Cardiac muscle cell (in vitro differentiated cells and primary cell): ENCODE measurements at places on chromosomes 7 and 10. TPM values are rescaled to one million over a fixed set of nuclear protein-coding genes. Genes with fewer than 3 reads are reported as not detected.

GRCh38 chr10:74937266-74937856, 111.0 kb downstream of the KAT6B start:
- no peaks in the 10 kb centered on the region for H3K36me3 ChIP-seq
- no peak overlapping the region for H3K4me3 ChIP-seq
- peaks cover 8% of the 10 kb centered on the region for H3K4me1 ChIP-seq
- H3K27ac ChIP-seq = no peak overlapping the region
- no peak for DNase-seq
- H3K27me3 ChIP-seq = no peaks in the 10 kb centered on the region

DNA sequence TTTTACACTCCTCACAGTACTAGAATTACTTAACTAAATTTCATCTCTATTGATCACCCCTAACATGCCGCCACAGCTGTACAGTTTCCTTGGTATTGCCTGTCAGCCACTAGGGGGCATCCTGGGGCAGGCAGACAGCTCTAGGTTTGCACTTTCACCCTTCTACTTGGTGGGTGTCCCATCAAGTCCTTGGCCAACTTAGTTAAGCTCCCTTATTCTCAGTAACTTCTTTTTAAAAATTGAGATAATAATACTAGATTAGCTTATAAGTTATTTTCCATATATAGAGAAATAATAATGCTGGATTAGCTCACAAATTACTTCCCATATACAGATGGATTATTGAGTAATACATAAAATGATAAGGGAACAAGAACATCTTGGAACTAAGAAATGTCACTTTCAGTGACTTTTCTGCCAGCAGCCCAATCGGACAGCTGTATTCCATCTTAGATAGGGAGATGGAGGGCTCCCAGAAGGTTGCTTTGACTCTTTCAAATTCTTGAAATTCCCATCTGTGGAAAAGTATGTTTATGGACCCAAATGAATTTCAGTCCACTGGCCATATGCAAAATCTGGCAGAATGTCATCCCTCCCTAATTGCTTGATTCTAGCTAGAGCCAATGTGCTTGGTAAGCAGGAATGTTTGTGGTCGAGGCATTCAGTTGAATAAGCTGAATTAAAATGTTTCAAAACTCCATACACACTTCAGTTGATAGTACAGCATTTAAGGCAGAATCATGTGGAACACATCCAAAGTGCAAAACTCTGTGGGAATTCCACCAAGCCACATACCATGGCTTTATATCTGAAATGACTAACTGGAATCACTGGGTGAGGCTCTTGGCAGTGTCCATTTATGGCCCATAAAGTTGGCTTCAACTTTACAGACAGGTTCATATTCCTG, 309.7 kb downstream of the CSTF2T start:
- no peak overlapping the region for H3K4me3 ChIP-seq
- no peaks in the 10 kb centered on the region for H3K4me1 ChIP-seq
- no peak overlapping the region for H3K27ac ChIP-seq
- no peaks in the 10 kb centered on the region for H3K27me3 ChIP-seq
- H3K36me3 ChIP-seq = no peaks in the 10 kb centered on the region

GRCh38 chr10:88442716-88443115, 140.4 kb downstream of the RNLS start:
- no peaks in the 10 kb centered on the region for H3K36me3 ChIP-seq
- H3K27me3 ChIP-seq = no peaks in the 10 kb centered on the region
- H3K27ac ChIP-seq = no peak overlapping the region

- H3K4me3 ChIP-seq = no peak overlapping the region
- H3K27ac ChIP-seq = peak overlapping the region; percentile 51
- H3K36me3 ChIP-seq = peaks cover 17% of the 10 kb centered on the region
- no peaks in the 10 kb centered on the region for H3K27me3 ChIP-seq
- DNase-seq = no peak
Measured at GRCh38 chr10:69362471-69362954, 54.2 kb downstream of the TACR2 start.

DNA sequence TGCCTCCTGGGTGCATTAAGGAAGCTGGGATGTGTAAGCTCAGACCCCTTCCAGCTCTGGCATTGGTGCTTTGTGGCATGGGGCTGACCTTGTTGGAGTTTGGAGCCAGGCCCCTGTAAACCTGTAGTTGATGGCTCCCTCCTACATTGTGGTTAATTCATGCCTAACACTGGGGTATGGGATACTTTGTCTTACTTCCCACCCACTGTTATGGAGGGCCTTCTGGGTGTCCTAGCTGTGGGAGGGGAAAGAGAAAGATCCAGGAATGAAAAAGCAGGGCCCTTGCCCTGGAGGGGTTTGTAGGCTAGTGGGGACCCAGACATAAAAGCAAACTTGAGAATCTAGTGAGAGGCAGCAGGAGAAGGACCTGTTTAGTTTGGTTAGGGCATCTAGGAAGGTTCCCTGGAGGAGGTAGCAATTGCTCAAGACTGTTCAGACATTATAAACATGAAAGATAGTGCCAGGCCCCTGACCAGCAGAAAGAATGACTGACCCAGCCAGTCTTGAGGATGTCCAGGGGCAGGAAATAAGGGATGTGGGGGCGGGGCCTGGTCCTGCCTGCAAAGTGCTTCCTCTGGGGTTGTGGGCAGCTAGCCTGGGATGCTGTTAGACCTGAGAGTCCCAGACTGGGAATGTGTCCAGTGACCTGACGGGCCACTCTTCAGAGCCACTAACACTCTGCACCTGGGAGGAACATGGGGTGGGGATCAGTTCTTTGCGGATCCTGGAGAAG, 6.6 kb downstream of the ADAMTS14 start:
- H3K27ac ChIP-seq = no peak overlapping the region
- no peaks in the 10 kb centered on the region for H3K36me3 ChIP-seq
- peak; percentile 15 for DNase-seq
- H3K27me3 ChIP-seq = peaks cover 9% of the 10 kb centered on the region

DNA sequence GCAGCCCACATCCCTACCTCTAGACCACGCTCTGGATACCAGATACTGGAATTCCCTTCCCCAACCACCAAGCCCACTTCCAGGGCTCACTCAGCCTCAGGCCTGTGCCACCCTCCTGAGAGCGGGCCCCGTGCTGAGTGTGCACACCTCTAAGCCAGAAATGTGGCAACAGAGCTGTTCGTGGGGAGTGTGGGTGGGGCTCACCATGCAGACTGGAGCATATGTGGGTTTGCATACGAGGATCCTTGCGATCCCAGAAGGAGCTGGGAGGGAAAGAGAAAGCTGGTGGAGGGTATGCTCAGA, 13.0 kb upstream of the LIMK1 start:
- no peaks in the 10 kb centered on the region for H3K27me3 ChIP-seq
- no peaks in the 10 kb centered on the region for H3K4me1 ChIP-seq
- H3K4me3 ChIP-seq = no peak overlapping the region
- no peaks in the 10 kb centered on the region for H3K36me3 ChIP-seq
- H3K27ac ChIP-seq = no peak overlapping the region
- DNase-seq = no peak

DNA sequence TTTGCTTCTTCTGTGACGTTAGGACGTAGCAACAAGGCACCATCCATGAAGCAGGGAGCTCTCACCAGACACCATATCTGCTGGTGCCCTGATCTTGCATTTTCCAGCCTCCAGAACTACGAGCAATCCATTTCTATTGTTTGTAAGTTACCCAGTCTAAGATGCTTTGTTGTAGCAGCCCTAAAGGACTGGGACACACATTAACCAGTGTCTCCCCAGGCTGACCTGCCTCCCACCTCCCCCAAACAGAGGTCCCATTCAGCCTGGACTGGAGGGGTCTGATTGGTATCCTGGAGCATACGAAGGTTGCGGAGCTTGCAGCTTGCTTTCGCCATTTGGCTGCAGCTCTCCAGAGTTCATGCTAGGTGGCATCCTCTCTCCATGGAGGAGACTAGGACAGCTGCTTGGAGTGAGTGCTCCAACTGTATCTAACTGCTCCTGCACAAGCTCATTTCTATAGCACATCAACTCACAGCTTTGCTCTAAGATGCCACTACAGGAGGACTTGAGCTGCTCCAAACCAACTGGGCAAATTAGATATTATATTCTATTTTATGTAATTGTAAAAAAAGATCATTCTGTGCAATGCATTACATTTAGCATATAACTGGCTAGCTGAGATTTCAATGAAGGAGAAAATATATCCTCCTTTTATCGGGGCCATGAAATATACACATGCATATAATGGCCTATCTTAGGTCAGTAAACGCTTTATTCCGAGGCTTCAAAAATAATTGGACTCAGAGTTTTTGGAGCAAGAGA, 8.0 kb upstream of the GRK5 start:
- no peak overlapping the region for H3K4me3 ChIP-seq
- H3K27me3 ChIP-seq = no peaks in the 10 kb centered on the region
- H3K27ac ChIP-seq = no peak overlapping the region
- no peaks in the 10 kb centered on the region for H3K36me3 ChIP-seq

DNA sequence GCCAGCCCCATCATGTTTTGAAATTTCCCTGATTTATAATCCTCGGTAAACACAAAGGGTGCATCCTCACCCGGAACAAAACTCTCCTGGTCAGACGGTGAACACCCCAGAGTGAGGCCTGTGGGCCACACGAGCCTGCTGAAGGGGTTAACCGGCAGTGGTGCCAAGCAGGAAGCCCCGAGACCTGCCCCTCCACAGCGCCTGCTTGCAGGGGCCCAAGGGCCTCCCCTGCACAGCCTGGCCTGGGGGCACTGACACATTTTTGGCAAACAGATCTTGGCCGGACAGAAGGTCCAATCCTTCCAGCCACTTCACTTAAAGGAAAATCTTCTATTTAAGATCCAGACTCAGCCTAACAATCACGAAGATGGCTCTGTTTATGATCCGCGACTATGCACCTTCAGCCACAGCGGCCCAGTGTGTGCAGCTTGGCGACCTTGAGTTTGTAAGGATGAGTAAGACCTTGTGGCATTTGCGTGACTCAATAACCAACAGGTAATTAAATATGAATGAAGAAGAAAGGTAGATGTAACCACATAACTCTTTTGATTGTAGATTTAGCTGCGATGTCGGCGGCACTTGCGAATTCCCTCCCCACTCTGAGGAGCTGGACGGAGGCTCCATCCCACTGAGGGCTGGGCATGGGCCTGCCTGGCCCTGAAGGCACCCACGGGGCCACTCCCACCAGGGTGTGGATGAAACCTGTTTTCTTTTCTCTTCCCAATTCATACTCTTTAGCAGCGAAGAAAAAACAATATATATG, 328.2 kb downstream of the DNAJB6 start:
- H3K4me3 ChIP-seq = no peak overlapping the region
- H3K27ac ChIP-seq = no peak overlapping the region
- no peaks in the 10 kb centered on the region for H3K36me3 ChIP-seq
- no peak for DNase-seq

DNA sequence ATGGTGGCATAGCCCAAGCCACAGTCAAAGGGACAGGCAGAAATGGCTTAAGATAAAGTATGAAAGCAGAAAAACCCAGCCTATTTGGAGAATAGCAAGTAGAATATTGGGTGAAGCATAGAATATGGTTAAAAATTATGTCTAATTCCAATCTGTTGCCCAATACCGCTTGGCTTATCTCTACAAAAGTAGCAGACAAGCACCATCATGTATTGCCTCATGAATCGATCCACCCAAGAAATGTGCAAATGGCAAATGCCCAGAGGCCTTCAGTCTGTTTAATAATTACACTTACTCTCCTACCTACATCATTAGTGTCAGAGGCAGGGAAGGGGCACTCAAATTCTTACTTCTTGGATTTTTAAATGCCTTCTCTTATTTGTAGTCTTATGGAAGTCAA, 130.9 kb upstream of the ADAM12 start:
- no peaks in the 10 kb centered on the region for H3K4me1 ChIP-seq
- H3K36me3 ChIP-seq = no peaks in the 10 kb centered on the region
- peaks cover 13% of the 10 kb centered on the region for H3K27me3 ChIP-seq
- no peak for DNase-seq

- no peaks in the 10 kb centered on the region for H3K36me3 ChIP-seq
- H3K4me3 ChIP-seq = no peak overlapping the region
- DNase-seq = no peak
- H3K4me1 ChIP-seq = peaks cover 24% of the 10 kb centered on the region
- no peak overlapping the region for H3K27ac ChIP-seq
Measured at GRCh38 chr7:33642312-33642711, 263.0 kb upstream of the BMPER start.

- no peaks in the 10 kb centered on the region for H3K27me3 ChIP-seq
- no peaks in the 10 kb centered on the region for H3K36me3 ChIP-seq
- H3K27ac ChIP-seq = no peak overlapping the region
- no peak for DNase-seq
Measured at GRCh38 chr7:94642838-94643653, 12.9 kb downstream of the SGCE start.

GRCh38 chr7:113657603-113658002, 261.2 kb downstream of the PPP1R3A start:
- H3K4me1 ChIP-seq = no peaks in the 10 kb centered on the region
- H3K27me3 ChIP-seq = no peaks in the 10 kb centered on the region
- DNase-seq = no peak
- H3K36me3 ChIP-seq = no peaks in the 10 kb centered on the region

DNA sequence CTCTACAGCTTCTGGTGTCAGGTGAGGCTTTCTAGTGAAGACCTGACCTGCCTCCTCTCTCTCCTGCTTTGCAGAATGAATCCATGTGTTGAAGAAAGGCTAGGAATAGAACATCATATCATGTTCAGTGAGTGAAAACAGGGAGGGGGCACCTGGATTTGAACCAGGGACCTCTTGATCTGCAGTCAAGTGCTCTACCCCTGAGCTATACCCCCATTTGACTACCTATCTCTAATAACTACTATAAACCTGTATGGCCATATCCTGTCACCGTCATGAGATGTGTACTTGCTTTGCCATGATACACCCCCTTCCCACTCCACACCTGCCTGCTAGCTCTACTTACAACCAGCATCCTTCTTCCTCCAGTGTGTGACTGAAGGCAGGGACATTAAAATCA, 91.3 kb upstream of the ZNF746 start:
- no peaks in the 10 kb centered on the region for H3K4me1 ChIP-seq
- H3K36me3 ChIP-seq = peaks cover 5% of the 10 kb centered on the region
- no peaks in the 10 kb centered on the region for H3K27me3 ChIP-seq

DNA sequence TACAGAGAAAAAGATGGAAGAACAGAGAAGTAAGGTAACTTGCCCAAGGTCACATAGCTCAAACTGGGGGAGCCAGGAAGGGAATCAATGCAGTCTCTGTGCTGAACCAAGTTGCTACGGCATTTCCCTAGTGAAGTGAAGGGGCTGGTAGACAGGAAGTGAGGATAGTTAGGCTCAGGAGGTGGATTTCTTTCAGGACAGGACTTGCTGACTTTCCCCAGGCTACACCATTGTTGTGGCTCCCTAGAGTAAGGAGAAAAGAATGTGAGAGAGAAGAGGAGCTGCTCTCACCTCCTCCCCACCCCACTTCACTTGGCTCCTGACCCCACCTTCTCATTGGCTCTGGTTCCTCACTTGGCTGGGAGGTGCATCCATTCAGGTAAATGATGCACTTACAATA, 316.9 kb downstream of the INHBA start:
- no peaks in the 10 kb centered on the region for H3K36me3 ChIP-seq
- H3K27ac ChIP-seq = no peak overlapping the region
- H3K27me3 ChIP-seq = peaks cover 9% of the 10 kb centered on the region
- H3K4me3 ChIP-seq = no peak overlapping the region
- no peak for DNase-seq

- no peaks in the 10 kb centered on the region for H3K36me3 ChIP-seq
- no peak overlapping the region for H3K4me3 ChIP-seq
- no peak overlapping the region for H3K27ac ChIP-seq
- no peaks in the 10 kb centered on the region for H3K4me1 ChIP-seq
- no peak for DNase-seq
Measured at GRCh38 chr10:128305601-128306345, 179.6 kb upstream of the MKI67 start.

Gene CREB5
- 2.9 and 4.6 TPM in 2 replicates for total RNA-seq

Gene EN2
- not detected in 2 replicates for total RNA-seq

Gene HTRA1
- total RNA-seq = 139 and 154 TPM in 2 replicates

Gene CAMK2B
- total RNA-seq = 7.7 and 8.4 TPM in 2 replicates

Gene MKX
- total RNA-seq = 0.39 TPM in 1 of 2 replicates, not detected in the other

Gene ATE1
- total RNA-seq = 20.0 and 21.4 TPM in 2 replicates

Gene PRPS1L1
- total RNA-seq = not detected in 2 replicates

Gene LIPK
- not detected in 2 replicates for total RNA-seq

Gene EEPD1
- 11.9 and 13.5 TPM in 2 replicates for total RNA-seq
